ENCODE measurements at places on chromosomes 2 and 18.

DNA sequence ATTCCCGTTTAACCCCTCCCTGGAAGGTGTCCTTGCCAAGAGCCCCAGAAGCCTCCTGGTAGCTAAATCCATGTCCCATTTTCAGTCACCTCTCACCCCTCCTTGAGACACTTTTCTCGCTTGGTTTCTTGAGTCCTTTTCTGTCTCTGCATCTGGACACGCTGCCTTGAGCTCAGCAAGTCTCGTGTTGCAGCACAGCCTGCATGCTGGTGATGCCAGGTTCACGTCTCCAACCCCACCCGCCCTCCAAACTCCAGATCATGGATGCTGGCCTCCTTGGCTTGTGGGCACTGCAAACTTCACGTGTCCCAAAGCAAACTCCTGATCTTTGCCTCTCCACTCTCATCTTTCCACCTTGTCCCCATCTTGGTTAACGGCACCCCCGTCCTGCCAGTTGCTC, 39.3 kb downstream of the CENPO start:
- no peak for DNase-seq

GRCh38 chr2:135547311-135547710, 16.0 kb downstream of the R3HDM1 start:
- no peak for DNase-seq

- no peak for DNase-seq
Observed at GRCh38 chr2:224072541-224073188, 33.6 kb upstream of the SERPINE2 start.

DNA sequence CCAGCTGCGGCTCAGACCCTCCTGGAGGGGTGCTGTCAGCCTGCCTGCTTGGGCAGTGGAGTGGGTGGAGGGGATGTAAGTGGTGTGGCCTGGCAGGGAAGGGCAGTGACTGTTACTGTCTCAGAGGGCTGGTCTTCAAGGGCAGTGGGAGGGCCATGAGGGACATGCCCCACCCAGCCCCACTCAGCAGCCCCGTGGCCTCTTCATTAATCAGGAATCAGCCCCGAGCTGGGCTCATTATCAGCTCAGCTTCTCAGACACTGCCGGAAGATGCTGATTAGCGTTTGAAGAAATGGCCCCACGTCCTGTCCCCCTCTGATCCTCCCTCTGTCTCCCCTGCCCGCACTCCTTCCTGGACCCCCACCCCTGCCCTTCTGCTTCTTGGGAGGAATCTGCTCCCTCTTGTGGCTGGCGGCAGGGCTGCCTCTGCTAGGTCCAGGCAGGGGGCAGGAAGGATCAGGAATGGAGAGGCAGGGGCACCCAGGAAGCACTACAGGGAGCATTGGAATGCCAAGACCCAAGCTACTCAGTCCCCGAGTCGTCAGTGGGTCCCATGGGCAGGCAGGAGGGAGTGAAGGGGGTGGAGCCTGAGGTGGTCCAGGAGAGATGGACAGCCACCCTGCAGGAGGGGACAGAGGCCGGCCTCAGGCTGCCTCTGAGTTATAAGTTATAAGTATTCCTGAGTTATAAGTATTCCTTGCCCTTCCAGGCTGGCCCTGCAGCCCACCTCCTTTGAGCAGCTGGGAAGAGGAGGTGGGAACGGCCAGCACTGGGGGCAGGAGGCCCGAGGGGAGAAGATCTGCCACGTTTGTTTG, 7.0 kb downstream of the ASIC4 start:
- DNase-seq = no peak

GRCh38 chr18:53735526-53735925, 488.9 kb downstream of the MBD2 start:
- DNase-seq = no peak

DNA sequence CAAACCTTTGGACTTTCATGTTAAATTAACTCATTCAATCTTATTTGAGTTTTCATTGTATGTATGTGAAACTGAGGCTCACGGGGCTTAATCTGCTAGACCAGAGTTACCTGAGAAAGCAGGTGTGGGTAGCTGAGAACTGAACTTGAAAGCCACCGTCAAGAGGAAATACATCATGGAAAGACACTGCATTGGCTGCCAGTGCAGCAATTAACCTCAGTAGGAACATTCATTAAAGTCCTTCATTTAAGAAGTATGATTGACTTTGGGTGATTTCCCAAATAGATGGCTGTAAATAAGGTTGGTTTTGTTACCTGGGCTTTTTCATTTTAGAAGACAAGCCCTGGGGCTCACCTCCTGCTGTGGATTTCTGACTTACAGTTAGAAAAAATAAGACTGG, 36.5 kb upstream of the MGAT5 start:
- DNase-seq = no peak
